ENCODE measurements at places on chromosomes 6 and 20.

DNA sequence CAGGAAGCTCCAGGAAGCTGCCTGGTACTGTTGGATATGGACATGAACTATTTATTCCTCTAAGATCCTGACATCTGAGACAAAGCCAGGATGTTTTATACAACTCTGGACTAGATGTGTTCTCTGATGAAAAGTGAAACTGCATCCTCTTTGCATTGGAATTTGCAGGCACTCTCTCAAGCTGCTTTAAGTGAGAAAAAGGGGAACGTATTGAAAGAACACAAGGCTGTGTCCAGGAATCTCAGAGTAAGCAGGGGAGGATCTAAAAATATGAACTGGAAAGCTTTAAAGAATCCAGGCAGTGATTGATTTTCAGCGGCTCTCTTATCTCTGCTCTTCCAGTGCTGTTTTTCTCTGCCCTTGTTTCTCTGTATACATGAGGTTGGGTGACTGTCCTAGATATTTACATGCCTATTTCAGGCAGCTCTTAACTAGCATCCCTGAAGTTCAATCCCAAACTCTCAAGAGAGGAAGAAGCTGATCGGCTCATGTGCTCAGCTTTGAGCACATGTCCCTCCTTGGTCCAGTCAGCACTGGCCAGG is 193.8 kb downstream of the PLCB4 start:
- no peak for DNase-seq

- DNase-seq: no peak
Observed at GRCh38 chr6:117509021-117509420, 26.5 kb downstream of the DCBLD1 start.

GRCh38 chr6:20204512-20204894 is 7.8 kb downstream of the MBOAT1 start:
- no peak for DNase-seq

GRCh38 chr6:15905488-15906419 is 223.1 kb upstream of the MYLIP start:
- no peak for DNase-seq

DNA sequence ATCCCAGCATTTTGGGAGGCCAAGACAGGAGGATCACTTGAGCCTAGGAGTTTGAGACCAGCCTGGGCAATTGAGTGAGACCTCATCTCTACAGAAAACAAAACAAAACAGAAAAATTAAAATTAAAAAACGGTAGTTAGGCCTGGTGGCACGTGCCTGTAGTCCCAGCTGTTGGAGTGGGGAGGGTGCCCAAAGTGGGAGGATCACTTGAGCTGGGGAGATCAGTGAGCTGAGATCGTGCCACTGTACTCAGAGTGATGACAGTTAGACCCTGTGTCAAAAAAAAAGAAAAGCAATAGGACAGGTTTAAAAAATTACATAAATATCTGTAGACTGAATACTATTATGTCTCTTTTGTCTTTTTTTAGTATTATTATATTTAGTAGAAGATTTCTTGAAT is 64.3 kb downstream of the ITCH start:
- DNase-seq: no peak

DNA sequence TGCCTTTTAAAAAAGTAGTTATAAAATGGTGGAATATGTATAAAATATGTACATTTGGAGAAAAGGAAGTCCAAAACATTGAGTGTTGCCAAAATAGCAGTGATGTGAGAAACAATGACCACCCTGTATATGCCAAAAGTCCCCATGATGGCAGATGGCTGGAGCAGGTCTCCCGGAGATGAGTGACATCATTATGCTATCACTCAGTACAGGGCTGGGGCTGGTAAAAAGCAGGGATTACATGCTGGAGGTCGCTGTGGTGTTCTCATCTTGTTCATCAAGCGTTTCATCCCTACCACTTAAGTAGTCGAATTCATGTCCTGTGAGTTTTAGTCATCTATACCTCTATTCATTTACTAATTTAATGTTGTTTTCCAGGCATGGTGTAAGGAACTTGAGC is 315.3 kb upstream of the SLC35B3 start:
- DNase-seq: no peak

- DNase-seq: no peak
Observed at GRCh38 chr20:58352468-58352867, 36.6 kb upstream of the VAPB start.

DNA sequence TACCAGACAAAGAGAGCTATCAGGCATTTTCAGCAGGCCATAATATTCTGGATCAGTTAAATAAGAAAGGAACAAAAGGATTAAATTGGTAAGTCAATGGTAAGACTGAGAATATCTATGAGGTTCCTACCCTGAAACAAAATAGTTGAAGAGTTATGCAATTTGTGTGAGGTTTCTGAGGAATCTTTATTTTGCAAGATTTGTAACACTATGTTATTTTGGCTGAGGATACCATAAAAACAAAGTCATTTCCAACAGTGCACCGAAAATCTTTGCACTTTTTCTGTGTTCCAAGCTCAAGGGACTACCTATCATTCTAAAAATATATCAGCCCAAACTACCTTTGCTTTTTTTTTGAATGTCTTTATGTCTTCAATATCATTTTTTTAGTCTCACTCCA is 383.3 kb upstream of the CITED2 start:
- no peak for DNase-seq

DNA sequence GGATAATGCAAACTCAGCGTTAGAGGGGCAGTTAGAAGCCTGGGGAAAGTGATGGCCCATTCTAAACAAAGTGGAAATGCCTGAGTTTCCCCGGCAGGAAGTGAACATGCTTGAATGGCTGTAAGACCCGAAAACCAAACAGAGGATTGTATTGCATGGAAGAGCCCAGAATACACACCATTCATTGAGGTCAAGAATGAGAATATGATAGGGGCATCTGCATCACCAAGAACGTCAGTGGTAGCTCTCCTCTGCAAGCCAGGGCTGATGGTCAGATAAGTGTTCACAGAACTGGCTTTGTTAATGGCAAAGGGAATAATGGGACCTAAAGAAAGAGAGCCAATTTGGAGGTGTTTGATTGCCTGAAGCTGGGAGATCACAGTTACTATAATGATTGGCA is 663.4 kb downstream of the KHDRBS2 start:
- no peak for DNase-seq

DNA sequence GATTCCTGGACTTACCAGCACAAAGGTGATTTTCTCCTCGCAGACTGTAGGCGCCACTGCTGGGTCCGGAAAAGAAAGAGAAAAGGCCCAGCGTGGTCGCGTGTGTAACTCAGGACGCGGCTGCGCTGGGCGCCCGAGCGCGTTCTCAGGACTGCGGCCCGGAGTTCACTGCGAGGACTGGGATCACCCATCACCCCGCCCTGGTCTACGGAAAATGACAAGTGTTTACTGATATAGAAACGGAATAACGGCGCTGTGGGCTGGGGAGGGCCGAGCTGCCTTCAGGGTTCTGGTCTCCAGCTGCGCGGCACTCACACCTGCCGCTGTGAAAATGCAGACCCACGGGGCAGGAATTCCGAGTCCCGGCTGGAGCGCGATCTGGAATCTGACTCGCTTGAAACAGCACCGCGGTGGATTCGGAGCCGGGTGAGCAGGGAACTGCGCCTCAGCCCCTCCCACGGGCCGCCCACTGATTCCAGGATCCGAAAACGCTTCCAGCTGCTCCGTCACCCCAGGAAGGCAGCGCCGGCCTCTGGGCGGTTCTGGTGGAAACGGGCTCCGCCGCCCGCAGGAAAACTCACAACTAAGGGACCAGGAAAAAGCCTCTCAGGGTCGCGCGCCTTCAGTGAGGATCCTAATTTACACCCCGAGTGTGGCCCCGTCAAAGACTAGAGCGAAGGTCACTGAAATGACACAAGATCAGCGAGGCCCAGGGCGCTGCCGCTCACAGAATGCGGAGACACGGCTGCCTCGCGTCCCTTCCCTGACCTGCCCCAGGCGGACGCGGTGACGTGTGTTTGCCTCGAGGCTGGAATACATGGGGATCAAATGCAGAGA is 34.5 kb downstream of the HLA-A start:
- DNase-seq: no peak

- DNase-seq: no peak
Observed at GRCh38 chr6:14754751-14755513, 490.9 kb upstream of the JARID2 start.

DNA sequence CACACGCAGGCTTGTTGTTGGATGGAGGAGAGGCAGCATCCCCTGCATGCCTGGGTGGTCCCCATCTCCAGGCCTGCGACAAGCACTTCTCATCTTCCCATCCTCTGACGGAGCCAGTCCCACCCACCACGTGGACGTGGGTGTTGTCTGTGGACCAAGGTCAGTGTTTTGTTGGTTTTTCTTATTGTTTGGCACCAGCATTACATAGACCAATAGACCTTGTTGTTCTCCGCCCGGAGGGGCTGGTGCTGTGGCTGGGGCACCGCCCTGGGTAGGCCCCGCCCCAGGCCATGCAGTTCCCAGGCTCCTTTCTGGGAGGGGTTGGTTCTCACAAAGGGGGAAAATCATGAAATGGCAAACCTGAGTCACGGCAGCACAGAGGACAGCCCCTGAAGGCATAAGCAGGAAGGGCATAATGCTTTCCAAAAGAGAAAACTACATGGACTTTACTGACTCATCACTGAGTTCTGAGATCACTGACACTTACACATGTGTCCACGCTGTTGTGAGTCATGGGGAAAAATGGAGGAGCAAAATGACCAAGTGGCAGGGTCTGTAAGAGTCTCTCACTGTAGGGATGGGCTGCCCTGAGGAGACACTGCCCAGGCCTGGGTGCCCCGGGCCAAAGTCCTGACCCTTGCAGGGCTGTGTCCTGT is 90.8 kb downstream of the THBS2 start:
- DNase-seq: no peak

- no peak for DNase-seq
Observed at GRCh38 chr20:2920473-2920872, 47.2 kb downstream of the PTPRA start.

GRCh38 chr6:168282985-168283685 is 36.4 kb downstream of the DACT2 start:
- no peak for DNase-seq

DNA sequence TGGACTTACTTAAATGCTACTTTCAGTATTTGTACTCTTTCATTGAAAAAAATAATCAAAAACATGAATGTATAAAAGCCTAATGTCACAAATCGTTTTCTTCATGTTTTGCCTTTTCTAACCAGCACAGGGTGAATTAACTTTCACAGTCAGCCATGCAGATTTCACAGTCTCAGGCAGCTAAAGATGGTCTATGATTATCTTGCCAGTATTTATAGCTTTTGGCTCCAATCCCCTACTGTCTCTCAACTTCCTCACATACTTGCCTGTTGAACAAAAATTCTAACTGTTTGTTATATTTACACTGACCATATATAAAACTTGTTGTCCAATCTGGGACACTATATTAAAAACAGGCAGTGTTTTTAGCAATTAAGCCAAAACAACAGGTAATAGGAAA is 358.2 kb downstream of the ARHGAP18 start:
- DNase-seq: no peak

GRCh38 chr6:110348961-110349690 is 9.0 kb downstream of the METTL24 start:
- no peak for DNase-seq

- DNase-seq: no peak
Observed at GRCh38 chr20:59988141-59988540, 29.9 kb downstream of the CDH26 start.

- DNase-seq: no peak
Observed at GRCh38 chr20:56426926-56427325, 14.9 kb downstream of the CASS4 start.

DNA sequence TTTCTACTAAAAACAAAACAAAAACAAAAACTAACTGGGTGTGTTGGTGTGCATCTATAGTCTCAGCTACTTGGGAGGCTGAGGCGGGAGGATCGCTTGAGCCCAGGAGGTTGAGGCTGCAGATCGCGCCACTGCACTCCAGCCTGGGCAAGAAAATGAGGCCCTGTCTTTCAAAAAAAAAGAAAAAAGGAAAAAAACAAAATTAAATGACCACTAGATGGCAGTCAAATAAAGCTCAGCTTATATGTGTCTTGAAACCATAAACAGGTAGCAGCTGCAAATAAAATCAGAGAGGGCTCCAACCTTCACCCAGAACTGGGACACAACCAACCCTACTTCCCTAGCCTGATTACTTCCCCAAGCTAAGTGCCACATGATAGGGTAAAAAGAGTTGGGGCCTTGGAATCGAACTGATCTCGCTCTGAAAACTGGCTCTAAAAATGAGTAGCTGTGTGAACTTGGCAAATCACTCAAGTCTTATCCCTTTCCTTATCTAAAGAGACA is 67.1 kb upstream of the ADGRF4 start:
- no peak for DNase-seq

DNA sequence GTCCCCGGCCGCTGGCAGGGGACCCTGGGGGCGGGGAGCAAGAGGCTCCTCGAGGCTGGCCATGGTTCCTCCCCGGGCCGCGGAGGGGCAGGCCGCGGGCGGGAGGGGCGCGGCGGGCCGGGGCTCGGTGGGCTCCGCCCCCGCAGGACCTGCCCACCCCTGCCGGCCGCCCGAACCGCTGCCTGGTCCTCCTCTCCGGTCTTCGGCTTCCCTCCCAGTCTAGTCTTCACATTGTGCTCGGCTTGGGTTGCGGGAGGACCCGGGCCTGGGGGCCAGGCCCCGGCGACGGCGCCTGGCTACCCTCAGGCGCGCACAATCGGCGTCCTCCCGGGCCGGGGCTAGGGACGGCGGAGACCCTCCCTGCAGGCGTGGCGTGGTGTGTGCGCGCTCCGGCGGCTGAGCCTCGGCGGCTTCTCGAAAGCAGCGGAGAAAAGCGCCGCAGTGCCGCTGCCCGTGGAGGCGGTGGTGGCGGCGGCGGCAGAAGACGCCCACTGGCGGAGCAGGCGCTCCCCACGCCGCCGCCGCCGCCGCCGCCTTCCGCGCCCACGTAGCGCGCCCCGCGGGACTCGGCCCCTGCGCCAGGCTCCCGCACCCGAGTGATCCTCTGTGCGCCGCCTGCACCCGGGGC is at the start of gene PDE10A:
TSS of gene PDE10A (minus strand) at position 493 of the 628 bp plus-strand sequence. CDS start at position 63, 430 bp downstream.
- DNase-seq: no peak

GRCh38 chr20:1108437-1108920 is 9.9 kb upstream of the PSMF1 start:
- no peak for DNase-seq

DNA sequence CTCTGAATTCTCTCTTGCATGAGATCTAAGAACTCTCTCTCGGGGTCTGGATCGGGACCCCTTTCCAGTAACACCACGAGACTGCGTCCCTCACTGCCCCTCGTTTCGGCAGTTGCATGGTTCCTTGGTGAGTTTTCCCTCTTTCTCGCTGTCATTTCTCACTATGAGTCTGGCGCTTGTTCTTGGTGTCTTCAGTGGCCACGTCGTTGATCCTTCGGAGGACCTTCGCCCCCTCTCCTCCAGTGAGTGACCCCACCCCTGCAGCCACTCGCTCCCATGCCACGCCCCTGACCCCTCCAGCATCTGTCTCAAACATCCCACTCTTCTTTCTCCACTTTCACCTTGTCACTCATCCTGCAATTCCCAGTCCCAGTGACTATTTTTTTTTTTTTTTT is 23.0 kb downstream of the SYNJ2 start:
- no peak for DNase-seq

- no peak for DNase-seq
Observed at GRCh38 chr6:150929416-150929815, 63.9 kb downstream of the MTHFD1L start.
